Stimulated activated naive CD4-positive, alpha-beta T cell (primary cell): ENCODE measurements at places on chromosomes 5 and 9.

DNA sequence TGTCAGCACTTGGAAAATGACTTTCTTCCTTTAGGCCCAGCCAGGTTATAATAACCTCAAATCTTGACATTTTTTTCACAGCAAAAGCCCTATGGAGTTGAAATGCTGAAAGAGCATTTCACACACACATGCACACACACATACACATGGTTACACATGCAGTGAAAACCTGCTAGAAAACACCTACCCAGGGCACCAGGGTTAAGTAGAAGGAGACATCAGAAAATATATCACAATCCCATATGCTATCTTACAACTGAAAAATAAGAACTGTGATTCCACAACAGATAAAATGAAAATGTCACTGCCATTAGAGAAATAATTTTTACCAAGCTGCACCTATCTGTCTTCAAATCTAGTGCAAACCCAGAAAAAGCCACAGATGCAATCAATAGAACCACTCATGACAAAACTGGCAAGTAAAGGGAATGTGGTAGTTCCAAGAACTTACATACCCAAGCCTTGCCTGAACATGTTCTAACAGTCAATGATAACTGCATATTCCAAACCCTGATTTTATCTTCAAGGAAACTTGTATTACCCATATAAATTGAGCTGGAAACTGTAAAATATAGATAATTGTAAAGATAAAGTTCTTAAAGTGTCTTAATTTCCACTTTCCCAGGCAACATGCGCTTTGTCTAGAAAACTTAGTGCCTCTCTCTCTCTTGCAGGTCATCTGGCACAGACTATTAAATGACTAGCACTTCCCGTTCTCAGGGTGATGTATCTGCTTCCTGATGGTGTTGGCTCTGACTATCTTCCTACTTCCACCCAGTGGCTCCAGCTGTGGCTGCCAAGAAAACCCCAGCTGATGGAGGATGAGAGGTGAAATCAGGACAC is 250.2 kb upstream of the PTGER4 start:
- no peak for DNase-seq

DNA sequence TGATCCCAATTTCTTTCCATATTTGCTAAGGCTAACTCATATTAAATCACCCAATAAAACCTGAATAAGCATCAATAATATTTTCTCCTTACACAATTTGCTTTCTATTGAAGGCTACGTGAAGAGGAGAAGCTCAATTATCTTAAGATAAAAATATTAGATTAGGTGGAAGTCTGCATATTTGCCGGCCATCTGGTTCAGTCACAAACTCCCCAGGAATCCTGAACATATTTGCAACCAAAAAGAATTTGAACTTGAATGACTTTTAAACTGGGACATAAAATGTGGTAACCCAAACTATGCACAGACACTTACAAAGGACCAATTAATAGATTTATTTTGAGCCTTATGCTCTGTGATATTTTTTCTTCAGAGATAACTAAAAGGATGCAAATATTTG is 92.3 kb downstream of the HAPLN1 start:
- DNase-seq = no peak

GRCh38 chr9:84617411-84618029 is 52.0 kb upstream of the NTRK2 start:
- no peak for DNase-seq

DNA sequence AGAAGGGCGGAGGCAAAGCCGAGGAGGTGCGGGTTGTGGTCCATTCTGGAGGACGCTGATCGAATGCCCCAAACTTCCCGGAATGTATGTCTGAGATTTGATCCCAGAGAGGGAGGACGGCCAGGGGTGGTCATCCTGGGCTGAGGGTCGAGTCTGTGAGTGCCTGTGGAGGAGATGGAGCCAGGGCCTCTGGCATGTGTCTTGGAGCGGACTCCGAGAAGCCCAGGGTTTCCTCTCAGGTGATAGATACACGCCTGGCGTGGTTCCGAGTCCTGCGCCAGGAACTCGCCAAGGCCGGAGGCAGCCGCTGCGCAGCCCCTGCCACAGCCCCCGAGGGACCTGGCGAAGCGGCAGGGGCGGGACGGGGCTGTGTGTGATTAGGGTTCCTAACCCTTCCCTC is 363 bp downstream of the ZNF454 start:
- no peak for DNase-seq

GRCh38 chr9:135277219-135278201 is 190.0 kb downstream of the OLFM1 start:
- no peak for DNase-seq

DNA sequence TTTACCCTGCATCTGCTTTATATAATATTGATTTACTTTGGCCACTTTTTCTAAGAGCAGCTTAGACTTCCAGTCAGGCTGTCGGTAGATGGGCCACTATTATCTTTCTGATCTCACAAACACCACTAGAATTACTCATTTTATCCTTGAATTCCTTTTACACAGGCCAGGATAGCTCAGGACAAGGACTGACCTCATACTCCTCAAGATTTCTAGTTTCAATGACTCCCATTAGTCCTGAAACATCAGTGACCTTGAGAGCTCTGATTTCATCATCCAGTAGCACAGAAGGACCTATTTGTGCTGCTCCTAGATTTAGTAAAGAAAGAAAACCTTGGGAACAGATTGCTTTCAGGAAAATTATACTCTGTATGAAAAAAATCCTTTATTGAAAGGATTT is 727.9 kb upstream of the PTPRD start:
- no peak for DNase-seq

DNA sequence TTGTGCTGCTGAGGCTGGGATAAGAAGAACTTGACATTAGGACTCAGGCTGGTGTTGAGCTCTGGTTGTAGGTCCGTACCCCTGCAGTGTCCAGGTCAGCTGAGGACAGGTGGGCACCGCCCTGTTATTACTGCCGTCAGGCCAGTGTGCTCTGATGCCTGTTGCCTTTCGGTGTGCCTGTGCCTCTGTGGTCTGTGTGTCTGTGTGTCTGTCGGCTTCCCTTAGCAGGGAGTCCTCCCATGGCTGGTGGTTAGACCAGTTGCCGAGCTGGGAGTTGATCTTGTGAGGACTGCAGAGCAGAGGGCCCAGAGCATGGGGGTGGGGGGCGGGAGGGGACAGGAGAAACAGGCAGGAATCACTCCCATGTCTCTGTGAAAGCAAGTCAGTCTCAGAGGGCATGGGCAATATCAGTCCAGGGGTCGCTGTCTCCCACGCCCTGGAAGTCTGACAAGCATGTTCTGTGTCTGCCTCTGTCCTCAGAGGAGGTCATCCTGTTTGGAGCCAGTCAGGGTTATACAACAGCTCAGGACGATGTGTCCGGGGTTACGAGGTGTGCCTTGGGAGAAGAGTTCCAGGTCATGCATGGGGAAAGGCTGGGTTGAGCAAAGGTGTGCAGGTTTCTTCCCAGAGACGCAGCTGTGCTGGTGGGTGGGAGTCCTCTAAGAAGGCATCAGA is 67.3 kb upstream of the GARNL3 start:
- DNase-seq = no peak
